Stimulated activated CD4-positive, alpha-beta T cell treated with anti-CD3 and anti-CD28 coated beads, Interleukin-1b, Interleukin-23, amount 100 ng/mL, for 24 hours (primary cell): ENCODE measurements at places on chromosomes 5 and 9.

DNA sequence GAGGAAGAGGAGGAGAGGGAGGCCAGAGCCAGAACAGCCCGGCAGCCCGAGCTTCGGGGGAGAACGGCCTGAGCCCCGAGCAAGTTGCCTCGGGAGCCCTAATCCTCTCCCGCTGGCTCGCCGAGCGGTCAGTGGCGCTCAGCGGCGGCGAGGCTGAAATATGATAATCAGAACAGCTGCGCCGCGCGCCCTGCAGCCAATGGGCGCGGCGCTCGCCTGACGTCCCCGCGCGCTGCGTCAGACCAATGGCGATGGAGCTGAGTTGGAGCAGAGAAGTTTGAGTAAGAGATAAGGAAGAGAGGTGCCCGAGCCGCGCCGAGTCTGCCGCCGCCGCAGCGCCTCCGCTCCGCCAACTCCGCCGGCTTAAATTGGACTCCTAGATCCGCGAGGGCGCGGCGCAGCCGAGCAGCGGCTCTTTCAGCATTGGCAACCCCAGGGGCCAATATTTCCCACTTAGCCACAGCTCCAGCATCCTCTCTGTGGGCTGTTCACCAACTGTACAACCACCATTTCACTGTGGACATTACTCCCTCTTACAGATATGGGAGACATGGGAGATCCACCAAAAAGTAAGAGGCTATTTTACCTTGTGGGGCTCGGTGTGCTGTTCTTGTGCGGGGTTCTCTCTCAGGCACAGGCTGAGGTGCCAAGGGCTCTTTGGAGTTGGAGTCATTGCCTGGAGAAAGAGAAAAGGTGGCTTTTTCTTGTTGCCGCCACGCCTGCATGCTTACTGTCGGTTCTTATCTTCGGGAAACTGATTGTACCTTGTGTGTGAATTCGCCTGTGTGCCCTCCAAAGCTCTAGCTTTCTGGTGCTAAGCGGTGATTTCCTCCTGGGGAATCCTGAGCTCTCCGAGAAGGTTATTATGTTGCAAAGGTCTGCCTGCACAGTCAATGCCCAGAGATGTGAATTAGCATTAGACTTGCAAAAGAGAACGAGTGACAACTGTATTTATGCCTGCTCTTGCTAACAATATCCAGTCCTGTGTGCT lies at the start of gene ISL1:
ISL1 (plus strand) TSS at position 318 of the 991 bp plus-strand sequence; CDS start at position 542, 224 bp downstream.
- DNase-seq = no peak

DNA sequence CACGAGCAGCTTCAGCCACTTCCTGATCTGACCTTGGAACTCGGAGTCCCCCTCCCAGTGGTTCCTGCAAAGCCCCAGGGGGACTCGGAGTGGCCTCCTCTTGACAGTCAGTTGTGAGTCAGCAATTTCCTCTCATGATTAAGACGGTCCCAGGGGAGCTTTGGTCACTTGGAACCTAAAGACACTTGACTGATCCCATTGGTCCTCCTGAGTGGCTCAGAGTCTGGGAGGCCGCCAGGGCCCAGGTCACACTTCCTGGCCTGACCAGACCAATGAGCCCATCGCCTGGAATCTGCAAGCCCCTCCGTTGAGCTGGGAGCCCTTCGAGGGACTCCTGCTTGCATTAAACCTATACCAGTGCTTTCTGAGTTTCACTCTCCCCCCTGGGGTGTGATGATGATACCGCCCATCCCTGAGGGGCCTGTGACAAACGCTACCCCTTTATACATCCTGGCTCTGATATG lies 29.1 kb downstream of the TSPAN17 start:
- DNase-seq = no peak

- DNase-seq = no peak
Measured at GRCh38 chr5:141779503-141779973, 97.5 kb upstream of the ARAP3 start.

DNA sequence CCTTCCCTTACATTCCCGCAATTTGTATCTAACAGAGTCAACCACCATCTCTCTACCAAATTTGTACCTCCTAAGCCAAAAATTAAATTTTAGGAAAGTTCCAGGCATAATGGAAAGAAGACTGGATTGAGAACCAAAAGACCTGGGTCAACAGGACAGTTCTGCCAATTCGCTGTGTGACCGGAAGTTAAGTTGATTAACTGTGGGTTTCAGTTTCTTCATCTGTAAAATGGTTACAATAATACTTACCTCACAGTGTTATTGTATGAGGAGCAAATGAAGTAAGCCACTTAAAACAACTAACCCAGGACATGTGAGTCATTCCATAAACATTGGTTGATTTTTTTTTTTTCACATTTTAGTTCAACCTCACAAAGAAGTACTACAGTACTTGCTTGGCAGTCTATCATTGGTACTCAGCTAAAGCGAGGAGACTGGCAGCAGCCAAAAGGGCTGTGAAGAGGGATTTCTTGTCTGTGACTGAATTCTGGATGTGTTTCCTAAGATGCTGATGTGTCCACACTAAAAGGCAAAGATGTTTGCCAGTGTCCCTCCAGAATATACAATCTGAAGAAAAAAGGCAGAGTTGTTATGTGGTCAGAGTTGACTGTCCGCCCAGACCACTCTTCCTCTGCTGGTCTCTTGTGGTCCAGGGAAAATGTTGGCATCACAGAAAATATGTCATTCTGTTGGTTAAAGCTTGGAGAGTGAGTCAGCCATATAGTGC lies 198.6 kb downstream of the TLE1 start:
- no peak for DNase-seq

DNA sequence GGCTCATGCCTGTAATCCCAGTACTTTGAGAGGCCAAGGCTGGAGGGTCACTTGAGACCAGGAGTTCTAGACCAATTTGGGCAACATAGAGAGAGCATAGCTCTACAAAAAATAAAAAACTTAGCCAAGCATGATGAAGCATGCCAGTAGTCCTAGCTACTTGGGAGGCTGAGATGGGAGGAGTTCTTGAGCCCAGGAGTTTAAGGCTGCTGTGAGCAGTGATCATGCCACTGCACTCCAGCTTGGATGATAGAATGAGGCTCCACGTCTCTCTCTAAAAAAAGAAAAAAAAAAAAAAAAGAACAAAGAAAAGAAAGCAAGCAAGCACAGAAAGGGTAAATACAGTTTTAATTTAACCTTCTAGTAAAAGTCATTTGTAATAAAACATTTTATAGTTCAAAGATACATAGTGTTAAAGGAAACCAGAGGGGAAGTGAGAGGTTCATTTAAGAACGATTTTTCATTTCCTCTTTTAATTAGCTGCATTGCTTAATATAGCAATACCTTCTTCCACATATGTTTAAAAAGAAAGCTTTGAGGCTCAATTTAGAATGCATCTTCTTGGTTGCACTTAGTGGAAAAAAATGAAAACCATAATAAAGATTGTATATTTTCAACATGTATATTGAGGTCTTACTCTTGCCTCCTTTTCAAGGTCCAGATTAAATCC lies 14.9 kb downstream of the GAPT start:
- no peak for DNase-seq

DNA sequence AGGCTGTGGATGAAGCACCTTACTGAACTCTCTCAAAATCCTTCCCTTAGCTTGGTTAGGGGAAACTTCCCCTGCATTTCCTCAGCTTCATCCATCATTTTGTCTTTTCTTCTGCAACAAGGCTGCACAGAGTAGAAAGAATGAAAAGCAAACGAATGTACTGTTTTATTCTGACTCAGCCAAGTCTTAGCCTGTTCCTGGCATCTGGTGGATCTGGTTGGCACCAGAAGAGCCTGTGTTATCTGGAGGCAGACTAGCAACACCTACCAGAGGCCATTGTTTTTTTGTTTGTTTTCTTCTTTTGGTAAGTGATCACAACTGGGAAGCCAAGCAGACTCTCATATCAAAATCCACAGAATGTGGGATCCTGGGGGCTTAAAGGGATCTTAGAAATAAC lies 200.7 kb downstream of the FANCC start:
- DNase-seq = no peak

DNA sequence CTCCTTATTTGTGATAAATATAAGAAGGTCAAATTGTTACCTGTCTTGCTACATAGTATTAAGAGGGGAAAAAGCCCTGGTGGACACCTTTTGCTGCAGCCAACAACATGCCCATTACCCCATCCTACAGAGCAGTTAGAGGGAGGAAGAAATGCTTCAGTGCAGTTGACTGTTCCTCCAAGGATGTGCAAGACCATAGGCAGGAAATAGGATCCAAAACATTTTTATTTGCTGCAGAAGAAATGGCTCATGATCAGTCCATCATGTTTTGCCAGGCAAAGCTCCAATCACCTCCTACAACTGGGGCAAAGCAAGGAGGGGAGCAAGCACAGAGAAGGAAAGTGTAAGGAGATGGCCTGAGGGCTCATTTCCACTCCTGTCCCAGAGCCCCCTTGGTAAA lies 399.1 kb upstream of the PIK3R1 start:
- no peak for DNase-seq
